ENCODE measurements at places on chromosomes 1 and 21.

DNA sequence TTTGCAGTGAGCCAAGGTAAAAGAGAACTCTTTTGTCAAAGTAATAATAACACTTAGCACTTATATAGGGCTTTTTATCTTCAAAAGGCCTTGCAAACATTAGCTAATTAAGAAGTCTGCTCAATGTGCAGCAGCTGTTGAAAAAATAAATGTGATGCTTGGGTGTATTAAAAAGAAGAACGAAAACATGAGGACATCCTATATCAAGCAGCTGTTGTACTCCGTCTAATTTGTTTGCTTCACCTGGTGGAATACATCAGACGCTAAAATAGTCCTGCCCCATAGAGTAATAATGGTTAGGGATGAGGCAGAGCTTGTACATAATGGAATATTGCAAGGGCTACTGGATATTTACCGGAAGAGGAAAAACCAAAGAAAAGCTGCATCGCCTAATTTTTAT lies 299.5 kb downstream of the ST6GALNAC3 start:
- no peak for DNase-seq

DNA sequence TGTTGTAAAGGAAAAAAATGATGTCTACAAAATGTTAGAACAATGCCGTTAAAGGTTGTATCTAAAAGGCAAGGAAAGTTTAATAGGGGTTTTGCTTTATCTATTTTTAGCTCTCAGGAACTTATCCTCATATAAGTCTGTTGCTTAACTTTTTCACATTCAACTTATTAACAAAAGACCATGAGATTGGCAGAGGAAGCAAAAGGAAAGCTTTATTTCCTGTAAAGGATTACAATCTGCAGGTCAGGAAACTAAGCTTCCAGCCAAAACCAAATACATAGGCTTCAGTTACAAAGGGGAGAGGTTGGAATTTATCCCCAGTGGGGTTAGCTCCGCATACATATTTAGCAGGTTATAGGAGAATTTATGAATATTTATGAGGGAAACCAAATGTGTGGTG lies 58.7 kb upstream of the KIAA1614 start:
- no peak for DNase-seq

GRCh38 chr1:108897865-108898720 lies 21.3 kb downstream of the GPSM2 start:
- peak; percentile 9 for DNase-seq

DNA sequence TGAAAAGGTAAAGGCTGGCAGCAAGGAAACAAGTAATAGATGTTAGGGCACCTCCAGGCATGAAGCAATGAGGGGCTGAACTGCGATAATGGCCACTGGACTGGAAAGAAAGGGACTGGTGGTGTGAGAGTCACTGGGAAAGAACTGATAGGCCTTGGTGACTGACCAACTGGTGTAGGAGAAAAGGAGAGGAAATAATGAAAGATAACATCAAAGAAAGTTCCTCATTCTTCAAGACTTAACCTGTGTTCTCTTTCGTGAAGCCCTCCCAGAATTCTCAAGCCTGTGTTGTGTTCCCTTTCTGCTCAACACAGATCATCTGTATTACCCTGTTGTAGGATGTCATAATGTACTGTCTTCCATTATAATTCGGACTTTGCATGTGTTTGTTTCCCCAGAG lies 20.9 kb upstream of the SNX27 start:
- DNase-seq = no peak

GRCh38 chr1:234149217-234149616 lies 224.0 kb upstream of the COA6 start:
- no peak for DNase-seq

- no peak for DNase-seq
Observed at GRCh38 chr1:67333603-67334002, 25.9 kb downstream of the IL12RB2 start.

DNA sequence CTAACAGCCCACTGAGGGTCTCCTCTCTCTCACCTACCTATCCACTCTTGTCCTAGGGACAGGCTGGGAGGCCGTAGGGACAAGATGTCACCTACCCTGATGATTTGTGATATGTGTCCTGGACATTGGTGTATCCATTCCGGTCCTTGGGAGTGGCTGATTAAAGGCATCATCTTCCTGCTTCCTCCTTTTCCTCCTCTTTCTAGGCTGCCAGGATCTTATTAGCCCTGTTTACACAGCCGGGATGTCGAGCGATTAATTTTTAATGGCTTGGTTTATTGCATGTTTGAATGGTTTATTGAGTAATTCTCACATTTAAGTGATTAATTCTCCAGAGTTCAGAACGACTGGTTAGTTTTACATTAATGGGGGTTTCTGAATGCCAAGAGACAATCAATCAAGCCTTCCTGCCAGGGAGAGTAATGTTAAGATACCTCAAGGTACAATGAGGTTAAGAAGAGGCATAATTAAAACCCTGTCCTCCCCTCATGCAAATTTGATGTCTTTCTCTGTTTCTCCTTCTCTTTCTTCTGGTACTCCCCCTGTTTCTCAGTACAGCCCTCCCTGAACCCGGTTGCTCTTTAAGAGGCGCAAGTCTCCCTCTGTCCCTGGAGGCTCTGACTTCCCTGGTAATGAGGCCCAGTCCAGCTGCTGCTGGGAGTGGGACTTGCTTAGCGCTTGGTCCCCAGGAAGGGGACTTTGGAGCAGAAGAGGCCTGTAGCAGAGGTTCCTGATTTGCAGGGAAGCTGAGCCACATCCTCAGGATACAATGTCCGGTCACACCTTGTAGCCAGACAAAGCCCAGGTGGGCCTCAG lies 50.9 kb downstream of the ACTL8 start:
- no peak for DNase-seq

DNA sequence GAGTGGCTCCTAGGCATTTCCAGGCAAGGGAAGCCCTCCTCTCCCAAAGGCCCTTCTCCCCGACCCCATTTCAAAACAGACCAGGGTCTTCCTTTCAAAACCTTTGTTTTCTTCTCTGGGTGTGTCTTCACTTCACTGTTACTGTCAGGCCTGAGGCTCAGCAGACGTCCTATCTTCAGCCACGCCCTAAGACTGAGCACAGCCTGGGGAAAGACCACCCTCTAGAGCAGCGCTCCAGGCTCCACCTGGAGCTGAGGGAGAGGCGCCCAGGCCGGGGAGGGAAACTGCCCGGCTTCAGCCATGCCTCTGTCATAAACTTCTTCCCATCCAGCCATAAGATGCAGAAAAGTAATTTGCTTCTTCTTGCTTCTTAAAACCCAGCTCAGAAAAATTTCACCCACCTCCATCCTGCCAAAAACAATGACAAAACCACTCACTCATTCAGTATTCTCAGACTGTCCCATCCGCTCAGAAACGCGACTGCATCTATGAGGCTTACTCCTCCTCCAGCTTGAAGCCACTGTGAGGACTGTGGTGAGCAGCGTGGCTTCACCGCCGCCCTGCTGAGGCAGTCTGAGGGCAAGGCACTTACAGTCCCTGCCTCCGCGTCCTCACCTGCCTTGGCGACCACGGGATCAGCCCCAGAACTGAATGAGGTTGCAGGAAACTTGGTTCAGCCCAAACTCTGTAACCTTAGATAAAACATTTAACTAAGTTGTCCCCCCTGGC lies 36.1 kb downstream of the VN1R5 start:
- no peak for DNase-seq

GRCh38 chr1:10508511-10508951 lies 33.8 kb downstream of the PEX14 start:
- DNase-seq = no peak

GRCh38 chr21:16145052-16145451 lies 415.3 kb downstream of the USP25 start:
- DNase-seq = no peak

- DNase-seq = no peak
Observed at GRCh38 chr1:223486932-223487886, 94.0 kb downstream of the CCDC185 start.

DNA sequence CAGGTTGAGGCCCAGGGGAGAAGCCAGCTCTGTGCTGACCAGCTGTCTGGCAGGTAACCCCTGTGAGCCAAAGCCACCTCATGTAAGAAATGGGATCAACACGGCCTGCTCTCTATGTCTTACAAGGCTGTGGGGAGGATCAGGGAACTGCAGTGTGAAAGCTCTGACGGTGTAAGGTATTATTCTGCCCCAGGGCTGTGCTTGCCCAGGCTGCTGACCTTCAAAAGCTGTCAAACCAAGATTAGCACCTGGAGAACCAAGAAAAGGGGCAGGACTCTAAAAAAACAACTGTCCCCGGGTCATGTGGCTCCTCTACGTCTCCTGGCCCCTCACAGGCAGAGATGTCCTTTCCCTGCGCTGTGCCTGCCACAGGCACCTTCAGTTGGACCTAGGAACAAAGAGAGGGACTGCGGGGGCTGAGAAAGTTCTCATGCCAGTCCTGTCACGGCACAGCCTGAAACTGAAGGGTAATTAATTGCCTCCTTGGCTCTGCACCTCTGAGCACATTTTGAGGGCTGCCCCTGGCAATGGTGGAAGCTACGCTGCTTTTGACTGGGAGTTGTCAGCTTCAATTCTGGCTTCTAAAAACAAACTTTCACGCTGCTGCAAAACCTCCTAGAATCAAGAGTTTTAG lies 77.6 kb downstream of the PGBD5 start:
- no peak for DNase-seq

DNA sequence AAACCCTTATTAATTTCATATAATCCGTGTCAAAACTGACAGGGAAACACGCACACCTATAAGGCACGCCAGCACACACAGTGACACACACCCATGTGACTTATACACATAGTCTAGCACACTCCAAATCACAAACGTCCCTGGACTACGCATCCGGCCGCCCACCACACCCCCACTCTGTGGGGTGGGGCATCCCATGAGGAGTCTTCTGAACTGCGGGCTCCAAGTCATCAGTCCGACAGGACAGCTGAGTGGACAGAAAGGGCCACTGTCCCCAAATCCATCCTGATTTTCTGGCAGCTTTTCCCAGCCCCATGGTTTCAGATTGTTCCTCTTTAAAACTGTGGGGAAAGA lies 829 bp downstream of the PEA15 start:
- peak; percentile 55 for DNase-seq

DNA sequence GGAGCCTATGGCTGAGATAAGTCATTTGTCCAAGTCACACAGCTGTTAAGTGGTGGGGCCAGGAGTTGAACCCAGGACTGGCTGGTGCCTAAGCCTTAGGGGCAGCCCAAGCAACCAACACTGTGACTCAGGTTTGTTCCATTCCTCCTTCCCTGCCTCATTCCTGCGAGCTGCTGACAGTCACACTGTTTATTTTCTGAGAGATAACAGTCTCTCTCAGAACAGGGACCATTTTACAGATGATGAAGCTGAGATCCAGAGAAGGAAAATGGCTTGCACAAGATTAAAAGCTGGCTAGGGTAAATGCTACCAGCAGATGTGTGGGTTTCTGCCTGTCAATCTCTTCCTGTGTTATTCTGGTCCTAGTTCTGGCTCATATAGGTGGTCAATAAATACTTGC lies 24.3 kb upstream of the TCEA3 start:
- no peak for DNase-seq

DNA sequence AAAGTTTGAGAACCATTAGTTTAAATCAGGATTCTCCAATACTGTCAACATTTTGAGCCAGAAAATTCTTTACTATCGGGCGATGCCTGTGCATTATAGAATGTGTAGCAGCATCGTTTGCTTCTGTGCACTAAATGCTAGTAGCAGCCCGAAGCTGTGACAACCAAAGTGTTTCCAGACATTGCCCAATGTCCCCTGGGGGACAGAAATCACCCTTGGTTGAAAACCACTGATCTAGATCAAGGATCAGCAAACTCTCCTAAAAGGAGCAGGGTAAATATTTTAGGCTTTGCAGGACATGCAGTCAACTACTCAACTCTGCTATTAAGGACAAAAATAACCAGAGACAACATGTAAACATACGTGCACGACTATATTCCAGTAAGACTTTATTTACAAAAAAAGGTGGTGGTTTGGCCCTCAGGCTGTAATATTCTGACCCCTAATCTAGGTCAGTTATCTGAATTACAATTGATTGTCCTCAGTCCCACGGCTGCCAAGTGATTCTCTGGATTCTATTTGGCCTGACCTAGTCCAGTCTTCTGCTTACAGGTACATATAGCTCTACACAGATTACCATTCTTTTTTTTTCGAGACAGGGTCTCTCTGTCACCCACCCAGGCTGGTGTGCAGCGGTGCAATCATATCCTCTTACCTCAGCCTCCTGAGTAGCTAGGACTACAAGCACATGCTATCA lies 10.6 kb downstream of the FAF1 start:
- DNase-seq = no peak

- no peak for DNase-seq
Observed at GRCh38 chr1:3745590-3746381, 6.5 kb upstream of the CCDC27 start.

DNA sequence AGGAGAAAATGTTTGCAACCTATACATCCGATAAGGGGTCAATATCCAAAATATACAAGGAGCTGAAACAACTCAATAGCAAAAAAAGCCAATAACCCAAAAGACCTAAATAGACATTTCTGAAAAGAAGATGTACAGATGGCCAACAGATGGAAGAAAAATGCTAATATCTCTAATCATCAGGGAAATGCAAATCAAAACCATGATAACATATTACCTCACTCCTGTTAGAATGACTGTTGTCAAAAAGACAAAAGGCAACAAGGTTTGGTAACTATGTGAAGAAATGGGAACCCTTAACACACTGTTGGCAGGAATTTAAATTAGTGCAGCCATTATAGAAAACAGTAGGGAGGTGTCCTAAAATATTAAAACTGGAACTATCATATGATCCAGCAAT lies 74.7 kb downstream of the LEPR start:
- DNase-seq = no peak

DNA sequence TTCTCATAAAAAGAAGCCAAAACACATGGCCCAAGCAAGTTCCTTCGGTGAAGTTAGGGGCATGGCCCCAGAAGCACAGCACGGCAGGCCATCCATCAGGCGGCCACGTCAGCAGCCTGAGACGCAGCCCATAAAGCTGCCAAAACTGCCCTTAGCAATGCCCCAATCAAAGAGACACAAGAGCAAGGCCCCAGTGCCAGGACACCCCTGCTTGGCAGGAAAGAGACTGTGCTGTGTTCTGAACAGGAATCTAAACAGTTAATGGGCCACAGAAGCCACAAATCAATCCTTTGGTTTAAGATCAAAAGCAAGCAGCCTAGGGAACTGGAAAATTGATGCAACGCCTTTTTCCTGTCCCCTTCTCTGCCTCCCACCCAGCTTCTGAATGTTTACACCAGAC lies 497.0 kb upstream of the USP24 start:
- no peak for DNase-seq

DNA sequence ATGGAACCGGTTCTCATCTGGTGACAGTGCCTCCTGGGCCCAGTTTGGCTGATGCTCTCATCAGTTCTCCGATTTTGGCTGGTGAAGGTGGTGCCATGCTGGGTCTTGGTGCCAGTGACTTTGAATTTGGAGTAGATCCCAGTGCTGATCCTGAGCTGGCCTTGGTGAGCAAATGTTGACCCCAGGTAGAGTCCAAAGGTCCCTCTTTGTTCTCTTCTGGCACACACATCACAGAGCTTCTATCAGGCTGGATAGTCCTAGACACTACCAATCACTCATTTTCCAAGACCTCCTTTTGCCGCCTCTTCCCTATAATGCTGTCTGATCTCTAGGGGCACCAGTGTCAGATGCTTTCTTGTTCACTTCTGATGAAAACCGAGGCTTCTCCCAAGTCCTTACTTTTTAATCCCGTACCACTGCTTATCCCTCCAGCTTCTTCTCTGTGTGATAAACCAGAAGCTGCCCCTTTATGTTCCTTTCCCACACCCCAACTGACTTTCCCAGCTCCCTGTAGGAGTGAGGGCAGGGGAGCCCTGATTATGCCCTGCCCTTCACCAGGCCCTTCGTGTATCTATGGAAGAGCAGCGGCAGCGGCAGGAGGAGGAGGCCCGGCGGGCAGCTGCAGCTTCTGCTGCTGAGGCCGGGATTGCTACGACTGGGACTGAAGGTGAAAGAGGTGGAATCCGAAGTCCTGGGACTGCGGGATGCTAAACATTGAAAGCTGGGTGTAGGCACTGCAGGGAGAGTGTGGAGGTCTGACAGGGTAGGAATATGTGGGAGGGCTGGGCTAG lies 11.1 kb downstream of the PSMD4 start:
- DNase-seq = no peak
